ENCODE measurements at places on chromosomes 4 and X.

- DNase-seq: no peak
Measured at GRCh38 chr4:10054571-10055041, 33.3 kb upstream of the SLC2A9 start.

DNA sequence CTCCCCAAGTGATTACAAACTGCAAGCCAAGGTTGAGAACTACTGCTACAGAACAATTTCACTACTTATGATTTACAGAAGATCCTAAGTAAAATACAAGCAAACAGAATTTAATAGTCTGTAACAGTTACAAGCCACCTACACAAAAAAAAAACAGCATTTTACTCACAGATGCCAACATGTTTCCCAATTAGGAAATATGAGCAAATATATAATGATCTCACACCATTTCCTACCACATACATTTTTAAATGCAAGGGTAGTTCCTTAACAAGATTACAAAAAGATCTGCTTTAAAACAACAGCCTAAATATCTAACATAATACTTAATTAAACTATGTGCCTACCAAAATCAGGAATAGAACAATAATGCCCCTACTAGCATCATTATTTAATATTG, 63.4 kb downstream of the EFHC2 start:
- no peak for DNase-seq

GRCh38 chr4:4507923-4508322, 33.9 kb downstream of the STX18 start:
- DNase-seq: no peak

GRCh38 chr4:1109898-1110506, 3.4 kb downstream of the RNF212 start:
- no peak for DNase-seq

DNA sequence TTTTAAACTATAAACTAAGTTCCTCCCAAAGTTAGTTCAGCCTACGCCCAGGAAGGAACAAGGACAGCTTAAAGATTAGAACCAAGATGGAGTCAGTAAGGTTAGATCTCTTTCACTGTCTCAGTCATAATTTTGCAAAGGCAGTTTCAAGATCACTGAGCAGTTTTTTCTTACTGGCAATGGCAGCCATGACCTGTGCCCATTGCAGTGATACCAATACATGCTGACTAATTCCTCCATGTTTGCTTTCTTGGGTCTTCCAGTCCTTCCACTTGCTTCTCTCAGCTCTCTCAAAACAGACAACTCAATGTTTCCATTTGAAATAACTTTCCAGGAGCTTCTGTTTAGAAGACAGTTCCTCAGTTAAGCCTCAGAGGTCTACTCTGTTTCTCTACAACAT, 79.5 kb downstream of the PCDH18 start:
- no peak for DNase-seq

DNA sequence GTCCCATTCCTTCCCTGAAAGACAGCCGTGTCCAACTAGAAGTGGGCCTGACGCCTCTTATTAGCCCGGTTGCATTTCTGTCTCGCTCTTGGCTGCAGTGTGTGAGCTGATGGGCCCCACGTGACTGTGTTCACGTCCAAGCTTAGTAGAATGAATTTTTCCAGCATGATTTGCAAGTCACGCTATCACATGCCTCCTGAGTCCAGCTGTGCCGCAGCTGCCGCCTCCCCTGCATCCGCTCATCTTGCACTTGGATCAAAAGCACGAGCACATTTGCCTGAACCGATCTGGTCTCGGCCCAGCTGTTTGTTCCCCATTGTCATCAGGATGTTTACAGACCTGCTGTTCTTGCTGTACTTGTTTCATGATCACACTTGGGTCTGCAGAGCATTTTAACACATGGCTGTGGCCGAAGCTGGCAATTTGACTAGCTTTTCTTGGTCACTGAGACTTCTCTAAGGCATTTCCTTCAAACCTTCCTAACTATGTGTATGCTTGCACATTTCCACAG, 126.5 kb downstream of the KIT start:
- peak; percentile 69 for DNase-seq

DNA sequence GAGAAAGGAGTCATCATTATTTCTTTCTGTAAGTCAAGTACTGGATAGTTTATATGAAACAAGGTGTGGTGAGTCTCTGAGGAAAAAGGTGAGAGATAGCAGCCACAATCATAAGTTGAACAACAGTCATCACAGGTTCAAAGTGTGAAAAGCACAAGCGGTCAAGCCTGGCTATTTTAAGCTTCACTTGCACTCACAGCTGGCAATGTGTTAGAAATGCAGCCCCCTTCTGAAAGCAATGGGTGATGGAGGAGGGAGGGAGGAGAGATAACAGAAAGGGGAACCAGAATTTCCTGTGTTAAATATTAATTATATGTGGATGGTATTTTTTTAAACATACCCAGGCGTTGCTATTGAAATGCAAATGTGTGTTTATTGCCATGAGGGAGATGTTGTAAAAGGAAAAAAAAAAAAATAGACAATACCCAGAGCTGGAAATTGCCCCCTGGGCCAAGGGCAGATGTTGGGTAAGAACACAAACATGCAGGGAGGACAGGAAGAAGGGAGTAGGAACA, 26.9 kb upstream of the BMP3 start:
- DNase-seq: no peak

- DNase-seq: no peak
Measured at GRCh38 chrX:131322651-131323050, 33.5 kb upstream of the IGSF1 start.

GRCh38 chrX:154648931-154649330, 4.4 kb downstream of the CTAG2 start:
- no peak for DNase-seq

- no peak for DNase-seq
Measured at GRCh38 chr4:73608689-73609594, 11.3 kb downstream of the RASSF6 start.

- DNase-seq: no peak
Measured at GRCh38 chr4:159837071-159837470, 734.2 kb downstream of the RAPGEF2 start.

DNA sequence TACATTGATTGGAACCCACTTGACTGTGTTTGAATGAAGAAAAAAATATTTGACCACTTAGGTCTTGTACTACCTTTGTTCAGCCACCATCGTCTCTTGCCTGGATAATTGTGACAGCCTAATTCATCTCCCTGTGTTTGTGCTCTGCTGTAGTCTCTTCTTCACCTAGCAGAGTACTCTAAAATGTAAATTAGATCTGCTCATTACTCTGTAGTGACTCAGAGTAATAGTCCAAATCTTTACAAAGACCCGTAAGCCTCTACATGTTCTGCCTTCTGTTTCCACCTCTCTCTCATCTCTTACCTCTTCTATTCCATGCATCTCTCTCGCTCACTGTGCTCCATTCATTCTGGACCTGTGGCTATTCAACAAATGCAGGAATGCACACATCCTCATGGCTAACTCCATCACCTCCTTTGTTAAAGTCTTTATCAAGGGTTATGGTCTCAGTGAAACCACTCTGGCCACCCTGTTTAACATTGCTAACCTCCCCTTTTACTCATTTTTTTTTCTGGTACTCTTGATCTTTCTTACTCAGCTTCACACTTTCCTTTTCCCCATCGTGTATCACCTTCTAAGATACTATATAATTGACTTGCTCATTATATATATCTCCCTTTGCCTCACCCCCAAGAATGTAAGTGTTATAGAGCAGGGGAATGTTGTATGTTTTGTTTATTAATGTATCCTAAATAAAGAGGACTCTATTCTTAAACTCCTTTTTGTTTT, 98.4 kb downstream of the STIM2 start:
- DNase-seq: no peak

GRCh38 chr4:89640620-89641366, 196.2 kb downstream of the SNCA start:
- DNase-seq: no peak

DNA sequence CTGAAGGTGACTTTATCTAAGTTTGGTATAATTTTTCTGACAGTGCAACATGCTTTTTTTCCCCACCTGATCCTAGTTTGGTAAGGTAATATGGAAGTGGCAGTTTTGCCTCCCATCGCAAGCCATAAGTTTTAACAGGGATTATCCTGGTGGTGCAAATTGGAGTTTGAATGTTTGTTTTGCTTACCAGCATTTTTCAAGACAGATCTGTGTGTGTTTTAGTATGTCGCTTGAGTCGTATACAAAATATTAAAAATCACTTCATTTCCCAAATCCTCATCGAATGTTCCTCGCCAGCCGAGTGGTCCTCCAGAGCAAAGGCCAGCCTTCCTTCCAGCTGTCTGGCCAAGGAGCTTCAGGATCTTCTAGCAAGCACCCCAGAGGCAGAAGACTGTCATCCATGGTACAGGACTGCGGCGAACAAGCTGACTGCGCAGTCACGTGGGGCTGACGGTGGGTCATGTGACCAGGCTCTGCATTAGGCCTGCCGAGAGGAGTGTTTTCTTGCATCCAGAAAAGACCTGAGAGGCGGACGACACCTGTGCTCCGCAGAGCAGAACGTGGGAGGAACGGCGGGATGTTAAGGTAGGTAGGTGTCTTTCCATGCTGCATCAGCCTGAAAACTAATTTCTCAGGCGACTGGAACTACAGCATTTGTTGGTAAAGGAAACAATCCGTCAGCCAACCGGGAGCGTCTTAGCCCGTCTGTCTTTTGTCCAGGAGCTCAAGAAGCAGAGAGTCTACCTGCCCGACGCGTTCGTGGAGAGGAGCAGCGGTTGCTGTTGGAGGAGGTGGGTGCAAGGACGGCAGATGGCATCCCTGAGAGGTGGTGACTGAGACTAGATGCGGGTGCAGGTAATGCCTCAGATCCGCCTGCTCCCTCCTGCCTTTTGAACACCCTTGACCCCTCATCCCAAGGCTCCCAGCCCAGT, at the start of gene GPRASP3:
Gene GPRASP3 (plus strand): TSS at position 507 of the 932 bp plus-strand sequence. CDS start 28,253 bp downstream, outside the sequence.
- DNase-seq: peak; percentile 7

- DNase-seq: no peak
Measured at GRCh38 chr4:10105920-10106319, 10.7 kb downstream of the WDR1 start.

DNA sequence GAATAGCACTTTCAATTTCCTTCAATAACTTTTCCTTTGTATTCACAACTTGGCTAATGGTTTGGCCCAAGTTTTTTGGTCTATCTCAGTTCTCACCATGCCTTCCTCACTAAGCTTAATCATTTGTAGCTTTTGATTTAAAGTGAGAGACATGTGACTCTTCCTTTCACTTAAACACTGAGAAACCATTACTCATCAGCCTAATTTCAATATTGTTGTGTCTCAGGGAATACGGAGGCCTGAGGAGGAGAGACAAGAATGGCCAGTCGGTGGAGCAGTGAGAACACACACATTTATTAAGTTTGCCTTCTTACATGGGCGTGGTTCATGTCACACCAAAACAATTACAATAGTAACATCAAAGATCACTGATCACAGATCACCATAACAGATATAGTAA, 56.7 kb downstream of the TSPAN5 start:
- DNase-seq: no peak

DNA sequence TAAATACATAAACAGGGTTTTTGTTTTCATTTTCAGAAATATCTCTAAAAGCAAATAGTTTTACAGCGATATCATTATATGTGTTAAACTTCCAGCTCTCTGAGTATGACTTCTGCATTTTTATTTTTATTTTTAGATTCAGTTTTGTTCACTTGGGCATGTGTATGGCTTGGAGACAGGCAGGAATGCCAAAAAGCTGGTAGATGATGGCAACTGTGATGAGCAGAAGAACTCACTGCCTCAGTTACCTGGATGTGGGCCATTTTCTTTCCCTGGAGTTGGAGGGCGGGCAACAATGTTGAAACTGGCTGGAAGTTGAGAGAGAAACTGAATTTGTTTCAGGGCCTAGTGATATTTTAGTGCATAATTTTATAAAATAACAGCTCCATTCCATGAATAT, 266.4 kb downstream of the ARHGAP24 start:
- no peak for DNase-seq

- no peak for DNase-seq
Measured at GRCh38 chr4:38113132-38113531, 152.9 kb downstream of the PTTG2 start.

DNA sequence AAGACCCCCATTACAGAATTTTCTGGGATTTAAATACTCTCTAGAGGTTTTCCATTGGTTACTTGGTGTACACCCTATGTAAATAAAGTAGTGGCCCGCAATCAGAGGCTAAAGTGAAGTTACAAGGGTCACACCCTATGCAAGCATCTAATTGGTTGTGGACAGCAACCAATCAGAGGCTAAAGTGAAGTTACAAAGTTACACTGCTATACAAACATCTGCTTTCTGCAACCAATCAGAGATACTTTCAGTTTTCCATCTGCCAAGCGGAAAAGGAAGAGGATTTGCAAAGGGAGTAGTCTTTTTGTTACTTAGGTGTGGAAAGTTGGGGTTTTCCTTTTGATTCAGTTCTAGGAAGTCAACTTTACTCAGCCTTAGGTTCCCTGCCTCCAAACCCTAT, 2.0 kb upstream of the ATRX start:
- DNase-seq: no peak

DNA sequence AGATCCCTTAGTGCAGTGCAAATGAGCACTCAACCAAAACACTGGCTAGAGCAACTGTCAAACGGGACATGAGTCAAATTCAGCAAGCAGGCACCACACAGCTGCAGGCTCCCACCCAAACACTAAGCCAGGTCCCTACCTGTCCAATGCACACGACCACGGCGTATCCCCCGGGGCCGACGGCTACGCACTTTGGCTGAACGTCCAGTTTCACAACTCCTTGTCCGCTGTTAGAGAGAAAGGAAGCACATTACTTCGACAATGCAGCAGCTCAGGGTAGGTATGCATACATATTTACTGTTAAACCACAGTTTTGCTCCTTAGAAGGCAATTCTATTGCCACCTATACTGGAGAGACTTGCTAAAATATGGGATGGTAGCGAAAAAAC, 35.4 kb downstream of the WDR1 start:
- DNase-seq: no peak

- no peak for DNase-seq
Measured at GRCh38 chrX:155841232-155841631, 39.9 kb upstream of the VAMP7 start.

DNA sequence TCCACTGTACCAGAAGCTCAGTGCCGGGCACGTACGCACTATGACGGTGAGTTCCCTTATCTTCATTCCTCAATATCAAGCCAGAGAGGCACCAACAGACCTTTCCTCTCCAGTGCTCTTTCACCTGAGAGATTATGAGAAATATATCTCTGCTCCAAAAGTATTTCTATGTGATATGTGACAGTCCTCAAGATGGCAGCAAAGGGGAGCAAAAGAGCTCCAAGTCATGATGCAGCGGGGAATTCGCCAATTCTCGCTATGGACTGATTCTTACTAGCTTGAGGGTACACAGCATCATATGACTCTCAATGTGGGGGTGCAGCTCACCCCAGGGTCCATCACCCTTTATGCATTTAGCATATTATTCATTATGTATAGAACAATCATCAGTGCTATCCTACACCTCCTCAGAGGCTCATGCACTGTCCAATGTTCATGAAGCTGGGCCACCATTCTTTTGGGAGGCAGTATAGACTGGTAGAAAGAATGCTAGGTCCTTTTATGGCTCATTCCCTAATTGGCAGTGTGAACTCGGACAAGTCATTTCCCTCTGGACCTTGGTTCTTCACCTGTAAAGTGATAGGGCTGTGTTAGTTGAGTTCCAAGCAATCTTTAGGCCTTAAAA, 12.8 kb upstream of the IQSEC2 start:
- DNase-seq: no peak

- no peak for DNase-seq
Measured at GRCh38 chr4:179399054-179399782, 1957.0 kb upstream of the AGA start.

Measured in C1 segment of cervical spinal cord (tissue), 14 donors.